ENCODE measurements at places on chromosomes 2 and 18.

GRCh38 chr2:179020156-179020750 lies 29.7 kb downstream of the CCDC141 start:
- peak; percentile 68 for DNase-seq

GRCh38 chr2:40303746-40304145 lies 148.1 kb downstream of the SLC8A1 start:
- DNase-seq, result no peak

GRCh38 chr2:96655526-96655925 lies 13.0 kb downstream of the FER1L5 start:
- DNase-seq, result no peak

DNA sequence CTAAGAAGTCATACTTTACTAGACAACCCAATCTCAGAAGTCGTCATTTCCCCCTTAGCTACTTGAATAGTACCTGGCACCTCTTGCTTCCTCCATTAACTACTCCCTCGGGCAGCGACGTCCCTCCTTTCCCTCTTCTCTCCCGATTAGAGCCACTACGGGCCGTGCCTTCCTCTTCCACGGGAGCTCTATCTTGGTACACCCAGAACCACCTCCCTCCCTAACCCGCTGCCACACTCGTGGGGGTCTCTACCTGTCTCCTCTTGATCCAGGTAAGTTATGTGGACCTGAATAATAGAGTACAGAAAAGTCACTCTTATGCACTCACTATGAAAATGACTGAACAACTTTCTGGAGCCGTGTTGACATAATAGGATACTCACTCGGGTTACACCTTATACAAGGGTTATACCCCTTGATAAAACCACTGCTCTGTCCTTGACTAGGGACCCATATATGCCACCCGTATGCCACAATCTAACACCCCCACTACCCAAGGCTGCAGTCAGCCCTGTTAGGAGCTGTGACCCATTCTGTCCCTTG lies 595 bp upstream of the HDHD2 start:
- DNase-seq, result peak; percentile 62

DNA sequence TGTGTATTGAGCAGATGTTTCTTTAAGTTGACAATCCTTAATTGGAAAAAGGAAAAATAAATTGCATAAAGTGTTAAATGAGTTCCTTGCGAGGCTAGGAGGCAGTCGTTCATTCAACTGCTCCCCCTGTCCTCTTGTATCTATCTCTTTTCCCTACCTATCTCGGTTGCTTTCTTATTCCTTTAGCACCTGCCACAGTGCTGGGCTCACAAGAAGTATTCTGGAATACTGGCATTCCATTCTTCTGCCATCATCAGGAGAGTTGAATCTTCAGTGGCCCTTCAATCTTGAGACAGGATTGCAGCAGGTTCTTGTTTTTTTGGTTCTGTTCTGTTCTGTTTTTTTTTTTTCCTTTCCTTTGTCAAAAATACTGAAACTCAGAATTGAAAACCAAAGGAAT lies 143.1 kb upstream of the AQP4 start:
- DNase-seq, result no peak

DNA sequence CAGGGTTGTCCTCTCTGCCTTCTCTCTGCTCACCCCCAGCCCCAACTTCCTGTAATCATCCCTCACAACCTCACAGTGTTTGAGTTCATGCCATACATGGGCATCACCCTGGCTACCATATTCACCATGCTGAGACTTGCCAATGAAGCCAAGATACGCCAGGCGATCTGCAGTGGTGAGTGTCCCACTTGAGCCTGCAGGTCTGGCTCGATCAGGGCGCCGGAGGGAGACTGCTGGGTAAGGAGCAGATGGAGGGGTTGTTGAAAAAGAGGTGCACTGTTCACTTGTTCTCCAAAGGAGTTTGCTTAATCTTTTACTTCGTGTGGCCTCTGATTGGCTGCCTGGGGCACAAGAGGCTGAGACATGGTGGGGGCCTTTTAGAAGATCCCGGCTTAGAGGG lies 14.6 kb downstream of the MROH2A start:
- DNase-seq, result no peak

- no peak for DNase-seq
These were observed 1158.1 kb downstream of the LRP1B start for GRCh38 chr2:140972724-140973123.

- no peak for DNase-seq
These were observed 28.3 kb upstream of the NTSR2 start for GRCh38 chr2:11698009-11698922.

DNA sequence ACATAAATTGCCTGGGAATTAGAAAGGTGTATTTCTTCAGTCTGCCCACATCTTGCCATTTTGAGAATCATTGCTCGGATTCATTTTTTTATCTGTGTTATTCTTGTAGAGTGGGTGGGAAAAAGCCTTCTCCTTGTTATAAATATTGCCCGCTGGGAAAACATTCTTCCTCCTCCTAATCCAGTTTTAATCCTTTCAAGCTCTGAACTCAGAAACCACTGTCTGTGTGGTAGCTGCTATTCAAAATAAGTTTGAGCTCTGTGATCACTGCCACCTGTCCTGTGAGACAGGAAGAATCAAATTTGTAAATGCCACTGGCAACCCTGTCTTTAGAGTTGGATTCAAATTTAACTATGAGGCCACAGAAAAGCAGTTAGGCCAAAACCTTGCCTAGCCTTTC lies 1875.2 kb upstream of the PIK3C3 start:
- DNase-seq, result no peak

DNA sequence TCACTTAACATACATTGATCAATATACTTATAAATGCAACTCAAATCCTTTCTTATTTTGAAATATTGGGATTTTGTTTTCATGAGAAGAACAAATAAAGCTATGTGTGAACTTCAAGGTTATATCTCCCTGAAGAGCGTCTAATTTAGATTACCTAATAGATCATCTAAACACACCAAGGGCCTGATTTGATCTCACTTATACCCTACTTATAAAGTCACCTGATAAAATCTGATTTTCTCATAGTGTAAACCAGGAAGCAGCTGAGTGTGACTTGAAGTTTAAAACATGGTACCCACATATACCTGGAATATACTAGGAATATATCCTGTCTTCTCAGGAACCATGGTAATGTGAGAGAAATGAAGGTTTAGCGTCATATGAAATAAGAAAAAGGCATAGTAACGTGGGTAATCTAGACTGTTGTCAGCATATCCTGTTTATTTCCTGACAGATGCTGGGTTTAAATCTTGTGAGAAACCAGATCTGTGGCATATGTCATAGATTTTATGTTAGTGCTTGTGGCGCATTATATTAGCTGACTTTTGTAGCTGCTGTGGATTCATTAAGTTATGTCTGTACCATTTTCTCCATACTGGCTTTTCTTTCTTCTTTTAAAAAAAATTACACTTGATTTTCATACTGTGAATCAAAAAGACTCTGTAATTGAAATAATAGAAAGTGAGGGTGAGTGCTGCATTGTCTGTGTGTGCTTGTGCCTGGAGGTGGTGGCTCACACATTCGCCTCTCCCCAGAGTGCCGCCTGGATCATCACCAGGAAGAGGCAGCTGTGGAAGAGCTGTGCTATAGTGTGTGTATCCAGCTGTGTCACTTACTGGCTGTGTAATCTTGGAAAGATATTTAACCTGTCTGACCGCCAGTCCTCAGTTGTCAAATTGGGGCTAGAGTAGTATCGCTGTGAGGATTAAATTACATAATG lies 164.0 kb downstream of the MYO3B start:
- DNase-seq, result no peak

DNA sequence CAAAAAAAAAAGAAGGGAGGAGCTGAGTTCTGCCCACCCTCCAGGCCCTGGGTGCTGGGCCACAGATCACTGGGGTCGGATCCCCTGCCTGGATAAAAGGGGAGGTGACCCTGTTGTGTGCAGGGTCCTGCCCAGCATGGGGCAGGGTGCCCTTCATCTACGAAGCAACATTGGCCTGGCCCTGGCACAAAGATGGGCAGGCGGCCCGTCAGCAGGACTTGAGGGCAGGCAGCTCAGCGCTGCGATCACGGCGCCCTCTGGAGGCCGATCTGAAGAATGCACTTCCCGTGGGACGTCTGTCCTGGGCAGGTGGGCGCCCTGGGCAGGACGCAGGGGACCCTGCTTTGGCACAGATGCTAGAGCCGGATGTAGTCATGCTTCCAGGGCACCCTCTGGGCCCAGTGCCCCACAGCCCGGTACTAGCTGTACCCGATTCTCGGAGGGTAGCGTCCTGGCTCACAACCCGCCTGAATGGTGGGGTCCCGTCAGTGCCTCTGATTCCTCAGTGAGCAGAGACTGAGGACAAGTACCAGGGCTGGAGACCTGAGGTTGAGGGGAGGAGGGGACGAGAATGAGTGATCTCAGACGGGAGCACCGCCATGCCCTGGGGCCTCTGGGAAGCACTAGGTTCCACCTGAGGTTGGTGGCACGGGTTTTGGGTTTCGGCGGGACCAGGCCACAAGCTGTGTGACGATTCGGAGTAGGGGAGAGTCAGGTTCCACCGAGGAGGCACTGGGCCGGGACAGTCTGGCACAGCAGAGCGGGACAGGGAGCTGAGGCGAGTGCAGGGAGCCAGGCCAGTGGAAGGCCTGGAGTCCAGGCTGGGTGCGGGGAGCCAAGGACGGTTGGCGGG lies 18.0 kb downstream of the ARID5A start:
- peak; percentile 88 for DNase-seq

DNA sequence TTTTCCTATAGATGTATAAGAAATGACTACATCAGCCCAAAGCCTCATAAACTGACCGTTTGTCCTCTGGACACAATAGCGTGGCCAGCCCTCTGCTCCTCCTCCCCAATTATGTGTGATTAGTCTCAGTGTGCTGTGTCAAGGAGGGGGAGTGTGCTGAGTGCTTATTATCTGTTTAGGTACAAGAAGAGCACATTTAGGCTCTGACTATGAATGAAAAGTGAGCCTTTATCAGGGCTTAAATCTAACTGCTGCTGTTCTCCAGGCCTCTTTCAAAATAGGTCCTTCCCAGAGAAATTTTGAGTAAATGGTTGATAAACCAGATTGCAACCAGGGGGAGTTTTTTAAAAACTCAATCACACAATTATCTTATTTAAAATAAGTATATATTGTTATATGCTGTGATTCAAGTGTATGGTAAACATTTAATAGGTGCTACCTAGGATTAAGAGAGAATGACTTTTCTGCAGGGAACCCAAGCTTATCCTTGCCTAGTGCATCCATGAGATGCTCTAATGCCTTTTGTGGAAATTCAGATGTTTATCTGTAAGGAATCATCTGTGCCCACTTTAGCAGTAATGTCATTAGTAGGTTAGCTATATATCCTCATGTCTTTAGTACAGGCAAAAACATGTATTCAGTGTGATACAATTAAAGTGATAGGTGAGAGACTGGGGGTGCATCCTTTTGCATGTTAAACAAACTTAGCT lies 168.7 kb upstream of the SIX3 start:
- DNase-seq, result no peak

DNA sequence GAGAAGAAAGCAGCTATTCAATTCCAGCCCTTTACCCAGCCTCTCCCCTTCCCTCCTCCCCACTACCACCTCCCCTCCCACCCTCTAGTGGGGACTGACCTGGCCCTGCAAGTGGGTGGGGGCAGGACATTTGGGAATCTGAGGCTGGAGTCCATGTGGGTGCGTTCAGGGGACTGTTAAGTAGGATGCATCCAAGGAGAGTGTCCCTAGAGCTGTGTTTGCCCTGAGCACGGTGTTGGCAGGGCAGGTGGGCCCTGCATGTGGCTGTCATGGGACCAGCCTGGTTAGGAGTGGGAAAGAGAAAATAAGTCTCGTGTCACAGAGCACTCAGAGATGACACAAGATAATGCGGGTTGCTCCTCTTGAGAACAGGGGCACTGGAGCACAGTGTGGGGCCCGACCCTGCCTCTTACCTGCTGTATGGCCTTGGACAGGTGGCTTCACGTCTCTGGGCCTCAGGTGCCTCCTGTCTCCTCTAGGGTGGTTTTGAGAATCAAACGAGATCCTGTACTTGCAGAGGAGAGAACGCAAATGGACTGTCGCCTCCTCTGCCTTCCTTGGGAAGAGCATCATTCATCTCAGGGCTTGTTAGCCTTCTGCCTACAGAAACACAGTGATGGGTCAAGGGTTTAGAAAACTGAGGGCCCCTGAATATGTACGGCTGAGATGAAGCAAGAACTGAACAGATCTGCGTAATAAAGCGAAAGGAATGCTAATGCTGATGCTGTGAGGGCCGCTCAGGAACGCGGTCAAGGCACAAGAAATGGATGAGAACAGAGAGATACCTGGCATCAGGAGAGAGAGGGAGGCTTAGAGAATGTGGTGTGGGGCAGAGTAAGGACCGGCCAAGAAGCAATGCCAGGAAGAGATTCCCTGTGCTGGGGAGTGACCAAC lies 187.7 kb upstream of the HAAO start:
- no peak for DNase-seq

GRCh38 chr2:6667326-6667725 lies 198.4 kb downstream of the CMPK2 start:
- no peak for DNase-seq

DNA sequence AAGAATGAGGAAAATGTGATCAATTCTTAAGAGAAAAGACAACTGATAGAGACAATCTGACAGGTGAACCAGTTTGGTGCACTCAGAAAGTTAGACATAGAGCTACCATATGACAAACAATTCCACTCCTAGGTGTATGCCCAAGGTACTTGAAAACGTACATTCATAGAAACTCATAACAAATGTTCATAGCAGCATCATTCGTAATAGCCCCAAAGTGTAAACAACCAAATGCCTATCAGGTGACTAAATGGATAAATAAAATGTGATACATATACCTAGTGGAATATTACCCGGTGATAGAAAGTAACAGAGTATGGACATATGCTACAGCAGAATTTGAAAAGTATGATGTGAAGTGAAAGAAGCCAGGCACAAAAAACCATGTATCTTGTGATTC lies 149.3 kb upstream of the TRIB2 start:
- DNase-seq, result no peak

DNA sequence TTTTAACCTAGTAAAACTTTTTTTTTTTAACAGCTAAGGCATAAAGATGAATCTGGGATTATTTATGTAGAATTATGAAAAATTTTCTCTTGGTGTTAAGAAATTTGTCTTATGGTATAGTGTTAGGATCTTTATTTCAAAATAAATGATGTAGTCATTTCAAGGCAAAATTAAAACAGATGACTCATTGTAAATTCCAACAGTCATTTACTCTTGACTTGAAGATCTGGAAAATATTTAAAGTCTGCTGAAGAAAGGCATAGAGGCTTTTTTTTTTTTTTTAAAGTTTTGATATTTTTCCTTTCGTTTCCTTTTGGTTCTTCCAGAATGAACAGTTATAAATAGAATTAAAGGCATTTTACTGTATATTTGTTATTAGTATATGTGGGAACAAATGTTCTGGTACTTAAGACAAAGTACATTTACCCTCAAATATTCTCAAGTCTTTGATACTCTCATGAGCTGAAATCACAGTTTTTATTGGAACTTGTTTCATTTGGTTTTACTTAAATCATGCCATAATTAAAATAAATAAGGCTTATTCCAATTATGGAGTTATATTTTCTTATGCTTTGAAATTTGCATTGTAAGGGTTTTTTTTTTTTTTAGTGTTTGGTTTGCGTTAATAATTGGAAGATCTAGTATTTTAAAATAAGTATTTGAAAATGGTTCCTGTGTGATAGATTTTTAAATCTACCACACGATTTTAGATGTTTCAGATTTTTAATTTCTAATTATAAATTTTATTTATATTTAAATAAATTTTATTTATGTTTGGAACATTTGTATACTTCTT lies 29.9 kb downstream of the GLS start:
- no peak for DNase-seq

- no peak for DNase-seq
These were observed 30.4 kb downstream of the ANKRD44 start for GRCh38 chr2:197280015-197280702.

GRCh38 chr2:126886211-126886915 lies 12.3 kb upstream of the TEX51 start:
- DNase-seq, result peak; percentile 88

Data from activated CD8-positive, alpha-beta memory T cell treated with anti-CD3 and anti-CD28 coated beads, Interleukin-2, amount 50 U/mL, for 48 hours (primary cell).